ENCODE measurements at places on chromosomes 16 and 17.

- no peak for DNase-seq
Observed at GRCh38 chr17:11712456-11712855, 114.2 kb downstream of the DNAH9 start.

DNA sequence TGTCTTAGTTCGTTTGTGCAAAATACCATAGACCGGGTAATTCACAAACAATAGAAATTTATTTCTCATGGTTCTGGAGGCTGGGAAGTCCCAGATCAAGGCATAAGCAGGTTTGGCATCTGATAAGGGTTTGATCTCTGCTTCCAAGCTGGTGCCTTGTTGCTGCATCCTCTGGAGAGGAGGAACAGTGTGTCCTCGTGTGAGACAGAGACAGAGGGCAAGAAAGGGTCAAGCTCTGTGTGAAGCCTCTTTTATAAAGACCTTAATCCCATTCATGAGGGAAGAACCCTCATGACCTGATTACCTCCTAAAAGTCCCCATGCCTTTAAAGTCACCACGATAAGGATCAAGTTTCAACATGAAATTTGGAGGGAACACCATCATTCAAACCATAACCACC lies 55.8 kb upstream of the TANC2 start:
- no peak for DNase-seq

DNA sequence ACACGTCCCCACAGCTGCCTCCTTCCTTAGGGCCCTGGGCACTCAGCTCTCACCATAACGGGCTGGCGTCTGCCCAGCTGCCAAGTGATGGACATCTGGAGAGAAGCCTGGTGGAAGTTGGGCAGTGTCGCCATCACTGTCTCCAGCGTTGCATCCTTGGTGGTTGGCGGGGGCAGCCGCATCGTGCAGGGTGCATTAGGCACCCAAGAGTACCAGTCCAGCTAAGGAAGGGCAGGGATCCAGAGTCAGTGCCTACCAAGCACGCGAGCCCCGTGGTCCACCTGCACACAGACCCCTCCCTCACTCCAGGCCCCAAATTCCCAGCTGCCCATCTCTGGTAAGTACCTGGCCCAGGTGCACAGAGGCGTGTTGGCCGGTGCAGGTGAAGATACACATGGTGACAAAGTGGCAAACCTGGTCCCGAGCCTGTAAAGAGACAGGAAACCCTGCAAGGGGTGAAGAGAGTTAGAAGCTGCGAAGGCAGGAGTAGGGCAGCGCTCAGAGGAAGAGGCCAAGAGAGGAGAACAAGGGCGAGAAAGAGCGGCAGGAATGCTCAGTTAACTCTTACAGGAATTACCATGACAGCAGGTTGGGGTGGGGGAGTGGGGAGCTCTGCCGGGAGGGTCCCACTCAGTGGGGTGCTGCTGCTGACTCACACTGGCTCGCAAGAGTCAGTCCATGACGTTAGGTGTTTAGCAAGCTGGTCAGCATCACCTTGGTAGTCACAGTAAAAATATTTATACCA lies 9.5 kb downstream of the ALOX15 start:
- DNase-seq, result no peak

DNA sequence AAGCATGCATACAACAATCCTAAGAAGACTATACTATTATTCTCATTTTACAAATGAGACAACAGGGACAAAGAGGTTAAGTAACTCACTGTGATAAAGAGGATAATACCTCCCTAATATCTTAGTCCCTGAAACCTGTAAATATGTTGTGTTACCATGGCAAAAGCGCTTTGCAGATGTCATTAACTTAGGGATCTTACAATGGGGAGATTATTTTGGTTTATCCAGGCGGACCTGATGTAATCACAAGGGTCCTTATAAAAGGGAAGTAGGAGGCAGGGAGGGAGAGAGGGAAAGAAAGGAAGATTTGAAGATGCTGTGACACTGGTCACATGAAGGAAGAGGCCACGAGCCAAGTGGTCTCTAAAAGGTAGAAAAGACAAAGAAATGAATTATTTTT lies 164.7 kb downstream of the CNTNAP4 start:
- no peak for DNase-seq

DNA sequence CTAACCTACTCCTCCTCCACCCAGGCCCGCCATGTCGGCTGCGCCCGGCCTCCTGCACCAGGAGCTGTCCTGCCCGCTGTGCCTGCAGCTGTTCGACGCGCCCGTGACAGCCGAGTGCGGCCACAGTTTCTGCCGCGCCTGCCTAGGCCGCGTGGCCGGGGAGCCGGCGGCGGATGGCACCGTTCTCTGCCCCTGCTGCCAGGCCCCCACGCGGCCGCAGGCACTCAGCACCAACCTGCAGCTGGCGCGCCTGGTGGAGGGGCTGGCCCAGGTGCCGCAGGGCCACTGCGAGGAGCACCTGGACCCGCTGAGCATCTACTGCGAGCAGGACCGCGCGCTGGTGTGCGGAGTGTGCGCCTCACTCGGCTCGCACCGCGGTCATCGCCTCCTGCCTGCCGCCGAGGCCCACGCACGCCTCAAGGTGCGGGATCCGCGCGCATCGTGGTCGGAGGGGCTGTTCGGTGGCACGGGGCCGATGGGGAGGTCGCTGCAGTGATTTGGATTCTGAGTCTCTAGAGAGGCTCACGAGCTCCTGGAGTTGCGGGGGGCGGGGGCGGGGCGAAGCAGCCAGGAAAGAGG lies 878 bp downstream of the TRIM72 start:
- DNase-seq, result peak; percentile 72

DNA sequence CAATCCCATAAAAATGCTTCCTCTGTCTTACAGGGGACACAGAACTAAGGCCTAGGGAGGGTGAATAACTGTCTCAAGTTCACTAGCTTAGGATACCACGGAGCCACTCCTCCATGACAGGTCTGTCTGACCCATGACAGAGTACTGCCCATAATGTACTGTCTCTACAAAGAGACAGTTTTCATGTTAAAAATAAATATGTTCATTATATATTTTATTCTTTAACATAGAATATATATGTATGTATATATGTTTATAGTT lies 28.3 kb upstream of the DYNLRB2 start:
- no peak for DNase-seq

GRCh38 chr17:3385869-3386816 lies at the start of gene OR3A2:
Gene OR3A2 (minus strand): TSS chr17:3386308.
- no peak for DNase-seq

GRCh38 chr17:64155129-64155528 lies 25.2 kb upstream of the ERN1 start:
- no peak for DNase-seq

GRCh38 chr16:54503856-54504219 lies 217.3 kb upstream of the IRX3 start:
- no peak for DNase-seq

DNA sequence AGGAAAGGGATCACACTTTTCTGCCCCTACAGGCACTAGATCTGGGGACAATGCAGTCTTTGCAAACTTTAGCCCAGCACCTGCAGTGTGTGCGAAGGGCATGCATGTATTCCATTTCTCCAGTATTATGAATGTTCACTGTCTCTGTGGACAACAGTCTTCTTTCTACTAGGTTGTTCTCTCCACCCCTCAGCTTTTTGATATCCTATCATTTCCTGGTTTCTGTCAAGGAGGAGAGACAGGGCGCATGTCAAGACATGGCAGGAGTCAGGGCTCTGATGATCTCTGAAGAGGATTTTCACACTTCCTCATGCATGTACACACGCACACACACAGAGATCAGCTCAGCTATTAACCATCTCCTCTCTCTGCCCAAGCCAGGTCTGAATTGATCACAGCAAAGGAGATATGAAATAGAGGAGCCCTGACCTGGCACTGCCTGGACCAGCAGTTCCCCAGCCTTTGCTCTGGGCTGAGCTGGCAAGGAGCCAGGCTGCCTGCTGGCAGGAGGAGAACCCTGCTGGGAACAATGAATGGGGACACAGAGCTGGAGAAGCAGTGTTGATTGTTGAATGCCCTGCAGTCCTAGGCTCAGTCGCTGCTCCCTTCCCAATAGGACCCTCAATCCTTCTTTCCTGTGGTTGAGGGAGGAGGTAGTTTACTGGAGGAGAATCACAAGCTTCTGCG lies 2.6 kb downstream of the GPR179 start:
- DNase-seq, result peak; percentile 47

- DNase-seq, result peak; percentile 78
Observed at GRCh38 chr16:69123910-69124309, 8.5 kb downstream of the CHTF8 start.

DNA sequence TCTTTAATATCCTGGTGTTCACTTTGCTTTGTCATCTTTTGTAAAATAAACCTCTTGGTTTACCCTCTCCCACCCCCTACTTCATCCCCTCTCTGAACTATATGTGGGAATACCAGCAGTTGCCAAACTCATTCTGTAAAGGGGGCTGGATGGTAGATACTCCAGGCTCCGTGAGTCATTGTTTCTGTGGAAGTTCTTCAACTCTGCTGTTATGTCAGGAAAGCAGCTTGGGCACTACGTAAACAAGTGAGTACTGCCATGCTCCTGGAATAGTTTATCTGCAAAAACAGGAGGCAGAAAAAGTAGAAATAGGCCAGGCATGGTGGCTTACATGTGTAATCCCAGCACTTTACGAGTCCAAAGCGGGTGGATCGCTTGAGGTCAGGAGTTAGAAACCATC lies 17.6 kb downstream of the MVP start:
- DNase-seq, result no peak

- no peak for DNase-seq
Observed at GRCh38 chr17:44417553-44417952, 28.1 kb upstream of the ITGA2B start.

DNA sequence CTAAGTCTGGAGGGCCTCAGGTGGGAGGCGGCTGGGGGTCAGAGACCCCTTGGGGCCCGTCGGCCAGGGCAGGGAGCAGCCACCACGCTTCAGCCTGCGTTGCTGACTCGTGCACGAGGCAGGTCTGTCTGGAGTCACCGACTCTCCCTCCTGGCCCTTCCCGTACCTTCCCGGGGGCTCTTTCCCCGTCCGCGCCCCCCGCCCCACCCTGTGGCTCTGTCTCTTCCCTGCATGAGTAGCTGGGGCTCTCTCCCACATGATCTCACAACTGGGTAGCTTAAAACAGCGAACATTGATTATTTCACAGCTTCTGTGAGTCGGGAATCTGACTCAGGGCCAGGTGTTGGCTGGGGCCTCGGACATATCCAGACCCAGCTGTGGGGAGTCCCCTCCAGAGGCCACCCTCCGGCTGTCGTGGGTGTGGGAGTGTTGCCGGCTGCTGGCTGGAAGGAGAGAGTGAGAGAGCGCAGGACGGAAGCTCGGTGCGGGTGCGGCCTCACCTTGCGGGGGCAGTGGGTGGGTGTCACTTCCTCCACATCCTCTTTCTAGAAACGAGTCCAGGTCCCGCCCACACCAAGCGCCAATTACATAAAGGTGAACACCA lies 17.3 kb downstream of the BAHCC1 start:
- no peak for DNase-seq

GRCh38 chr16:67857547-67858233 lies 10.2 kb upstream of the CENPT start:
- peak; percentile 88 for DNase-seq

GRCh38 chr17:40063187-40063771 lies 514 bp downstream of the THRA start:
- DNase-seq, result peak; percentile 45

DNA sequence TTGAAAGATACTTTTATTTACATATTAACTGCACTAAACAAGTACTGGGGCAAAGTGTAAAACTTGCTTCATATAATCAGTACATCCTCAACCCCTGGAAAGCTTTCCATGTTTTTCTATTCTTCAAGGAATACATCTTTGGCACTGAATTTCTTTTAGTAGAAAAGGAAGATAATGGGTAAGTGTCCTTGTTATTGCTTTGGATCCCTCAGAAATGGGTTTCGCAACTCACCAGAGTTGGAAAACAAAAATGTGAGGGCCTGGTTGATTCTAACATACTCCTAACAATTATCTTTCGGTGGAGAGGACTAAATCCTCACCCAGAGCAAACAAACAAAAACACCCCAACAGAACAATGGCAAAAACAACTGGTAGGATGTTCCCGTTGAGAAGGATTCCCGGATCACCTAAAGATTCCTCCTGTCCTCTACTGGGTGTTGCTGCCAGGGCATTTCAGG lies 120.4 kb downstream of the PARN start:
- DNase-seq, result no peak

DNA sequence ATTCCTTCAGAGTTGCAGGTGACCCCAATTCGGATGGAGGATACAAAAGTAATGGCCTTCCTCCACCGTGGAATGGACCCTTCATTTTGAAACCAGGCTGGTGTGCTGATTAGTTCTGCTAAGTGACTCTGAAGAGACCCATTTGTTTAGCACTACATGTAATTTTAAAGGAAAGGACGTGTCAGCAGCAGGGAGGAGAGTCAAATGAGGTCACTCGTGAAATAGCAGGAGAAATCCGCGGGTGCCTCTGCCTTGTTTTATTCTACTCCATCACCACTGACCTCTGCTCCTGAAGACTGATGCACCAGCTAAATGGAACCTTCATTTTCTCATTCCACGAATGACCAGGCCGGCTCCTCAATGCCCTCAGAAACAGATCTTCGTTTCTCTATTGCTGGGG lies 589.2 kb downstream of the CDH11 start:
- no peak for DNase-seq

- no peak for DNase-seq
Observed at GRCh38 chr16:66103211-66103610, 263.3 kb upstream of the CDH5 start.

GRCh38 chr17:63433746-63434591 lies 12.1 kb downstream of the CYB561 start:
- peak; percentile 83 for DNase-seq

DNA sequence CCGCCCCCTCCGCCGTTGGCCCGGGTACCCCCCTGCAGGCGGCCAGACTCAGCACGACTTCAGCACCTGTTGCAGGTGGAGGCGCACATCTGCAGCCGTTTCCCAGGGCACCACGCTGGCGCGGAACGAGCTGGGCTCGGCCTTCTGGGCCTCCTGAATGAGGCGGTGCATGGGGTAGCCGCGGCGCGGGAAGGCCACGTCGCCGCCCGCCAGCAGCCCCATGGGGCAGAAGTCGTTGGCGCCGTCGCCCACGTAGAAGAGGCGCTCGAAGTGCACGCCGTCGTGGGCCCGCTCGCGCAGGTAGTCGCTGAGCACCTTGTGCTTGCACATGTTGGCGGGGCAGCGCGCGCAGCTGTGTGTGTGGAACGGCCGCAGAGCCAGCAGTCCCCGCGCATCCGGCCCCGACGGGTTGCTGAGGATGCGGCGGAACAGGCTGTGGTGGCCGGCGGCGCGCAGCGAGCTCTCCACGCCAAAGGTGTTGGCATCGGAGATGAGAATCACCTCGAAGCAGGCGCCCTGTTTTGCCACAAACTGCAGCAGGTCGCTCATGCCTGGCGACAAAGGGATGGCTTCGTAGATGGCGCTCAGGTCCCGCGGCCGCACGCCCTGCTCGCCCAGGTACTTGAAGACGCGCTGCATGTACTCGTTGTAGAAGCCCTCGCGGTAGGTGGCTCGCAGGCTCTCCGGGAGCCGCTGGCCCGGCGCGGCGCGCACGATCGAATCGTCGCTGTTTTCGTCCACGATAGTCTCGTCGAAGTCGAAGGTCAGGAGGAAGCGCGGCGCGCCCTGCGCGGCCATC lies 6.2 kb downstream of the PHOSPHO1 start:
- DNase-seq, result no peak

DNA sequence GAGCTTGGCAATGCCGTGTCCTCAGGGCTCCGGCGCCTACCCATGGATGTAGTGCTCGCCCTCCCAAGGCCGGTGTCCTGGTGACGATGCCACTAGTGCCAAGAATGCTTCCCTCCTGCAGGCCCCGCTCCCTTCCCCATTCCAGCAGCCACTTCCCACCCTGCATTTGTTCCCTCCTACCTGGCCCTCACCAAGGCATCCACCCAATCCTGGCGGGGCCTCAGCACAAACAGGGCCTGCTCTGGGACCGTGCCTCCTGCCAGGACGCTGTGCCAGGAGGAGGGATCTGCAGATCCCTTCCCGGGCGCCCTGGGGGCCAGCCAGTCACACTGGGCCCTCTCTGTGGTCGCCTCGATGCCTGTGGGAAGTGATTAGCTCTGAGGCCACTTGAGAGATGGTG lies 25.1 kb downstream of the ABR start:
- no peak for DNase-seq
